ENCODE measurements at places on chromosomes 4 and X.

- peak; percentile 8 for DNase-seq
Measured at GRCh38 chr4:125168531-125168930, 146.2 kb upstream of the FAT4 start.

- no peak for DNase-seq
Measured at GRCh38 chr4:152079543-152080293, 318.9 kb upstream of the GATB start.

DNA sequence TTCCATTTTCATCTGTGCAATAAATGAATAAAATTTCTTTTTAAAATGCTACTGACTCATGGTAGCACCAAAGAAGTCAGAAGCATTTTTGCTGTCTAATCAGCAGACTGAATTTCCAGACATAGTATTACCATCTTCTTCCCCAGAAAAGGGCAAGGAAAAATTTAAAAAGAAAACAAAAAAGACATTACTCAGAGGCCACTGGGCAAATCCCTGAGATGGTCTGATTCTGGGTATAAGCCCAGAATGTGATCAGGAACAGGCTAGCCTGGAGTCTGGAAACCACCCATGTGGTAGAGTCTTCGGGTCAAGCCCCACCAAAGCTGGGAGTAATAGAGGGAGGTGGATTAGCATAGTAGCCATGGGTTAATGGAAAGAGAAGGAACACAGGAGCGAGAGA lies 342.8 kb downstream of the FBXW7 start:
- no peak for DNase-seq

GRCh38 chrX:18906286-18906685 lies 77.6 kb downstream of the PHKA2 start:
- DNase-seq = no peak

- DNase-seq = peak; percentile 23
Measured at GRCh38 chr4:5752376-5753184, 41.6 kb downstream of the EVC start.

DNA sequence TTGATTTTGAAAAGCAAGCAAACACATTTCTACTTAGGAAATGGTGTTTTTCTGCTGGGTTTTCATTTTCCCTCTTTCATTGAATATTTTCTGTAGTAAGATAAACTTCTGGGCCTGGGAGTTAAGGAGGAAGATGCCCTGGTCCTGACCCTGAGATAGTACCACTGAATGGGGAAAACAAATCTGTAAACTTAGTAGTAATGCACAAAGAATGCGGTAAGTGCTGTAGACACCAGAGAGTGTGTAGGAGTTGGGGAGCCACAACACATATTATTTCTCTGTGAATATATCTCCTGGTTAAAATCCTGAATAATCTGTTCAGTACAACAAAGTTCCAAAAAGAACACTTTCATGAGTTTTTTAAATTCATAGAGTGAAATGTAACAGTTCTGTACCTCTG lies 178.3 kb downstream of the MAPK10 start:
- no peak for DNase-seq

DNA sequence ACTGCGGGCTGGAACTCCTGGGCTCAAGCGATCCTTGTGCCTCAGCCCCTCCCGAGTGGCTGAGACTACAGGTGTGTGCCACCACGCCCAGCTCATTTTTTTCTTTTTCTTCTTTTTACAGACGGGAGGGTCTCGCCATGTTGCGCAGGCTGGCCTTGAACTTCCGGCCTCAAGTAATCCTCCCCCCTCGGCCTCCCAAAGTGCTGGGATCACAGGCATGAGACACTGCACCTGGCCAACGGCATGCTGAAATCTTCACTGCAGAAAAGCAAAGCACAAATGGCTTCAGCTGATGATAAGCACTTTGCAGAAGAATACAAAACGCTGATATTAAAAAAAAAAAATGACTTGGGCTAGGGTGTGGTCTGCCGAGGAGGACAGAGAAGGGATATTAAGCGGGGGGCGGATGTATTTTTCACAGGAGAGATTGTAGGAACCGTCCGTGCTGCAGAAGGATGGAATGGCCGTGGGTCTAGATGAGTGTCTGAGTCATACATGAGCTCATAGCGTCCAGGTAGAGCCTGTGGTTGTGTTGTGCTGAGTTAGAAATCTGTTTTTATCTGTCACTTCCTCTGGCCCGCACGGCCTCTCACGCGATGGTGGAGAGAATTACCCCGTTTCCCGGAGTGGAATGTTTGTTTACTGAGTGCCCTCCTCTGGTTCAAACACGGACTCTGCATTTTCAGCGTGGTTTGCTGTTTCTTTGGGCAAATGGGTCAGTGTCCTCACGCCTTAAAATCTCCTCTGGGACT lies 8.5 kb upstream of the AKAP17A start:
- peak; percentile 76 for DNase-seq

GRCh38 chrX:147693511-147693910 lies 218.2 kb upstream of the FMR1 start:
- no peak for DNase-seq

Measured in epithelial cell of esophagus (primary cell).